Aorta (tissue), 5 donors: ENCODE measurements at places on chromosomes 5 and 9. TPM values are rescaled to one million over a fixed set of nuclear protein-coding genes. Genes with fewer than 3 reads are reported as not detected.

The PCDHGA4 gene
- 2.0 TPM for polyA plus RNA-seq

The FOXI1 gene
- polyA plus RNA-seq = not detected

The ARL14EPL gene
- polyA plus RNA-seq = not detected

The PDLIM4 gene
- 12.8 TPM for polyA plus RNA-seq

The GPX3 gene
- polyA plus RNA-seq = 520 TPM

The LECT2 gene
- polyA plus RNA-seq = not detected

The SLC12A7 gene
- polyA plus RNA-seq = 4.5 TPM

The IL5 gene
- not detected for polyA plus RNA-seq

The TMEM174 gene
- not detected for polyA plus RNA-seq

The PCSK1 gene
- 0.13 TPM for polyA plus RNA-seq

The CNTNAP3 gene
- polyA plus RNA-seq = 7.5 TPM

The FRMPD1 gene
- not detected for polyA plus RNA-seq

The AGXT2 gene
- not detected for polyA plus RNA-seq

The SFXN1 gene
- 28.3 TPM for polyA plus RNA-seq

The DAB2 gene
- polyA plus RNA-seq = 36.3 TPM

The OCLN gene
- 2.1 TPM for polyA plus RNA-seq

The PGM5 gene
- polyA plus RNA-seq = 33.7 TPM

The FABP6 gene
- polyA plus RNA-seq = not detected

The NPR3 gene
- polyA plus RNA-seq = 7.9 TPM

The ADGRV1 gene
- polyA plus RNA-seq = 0.38 TPM

The PLPPR1 gene
- not detected for polyA plus RNA-seq

The FST gene
- 7.5 TPM for polyA plus RNA-seq

The TMEFF1 gene
- not detected for polyA plus RNA-seq

The FAM170A gene
- 0.79 TPM for polyA plus RNA-seq

The TMEM215 gene
- polyA plus RNA-seq = not detected

The SPATA31D1 gene
- polyA plus RNA-seq = not detected

The C5orf63 gene
- 3.1 TPM for polyA plus RNA-seq

The ZNF618 gene
- polyA plus RNA-seq = 7.5 TPM
